ENCODE measurements at places on chromosomes 2 and 18.

DNA sequence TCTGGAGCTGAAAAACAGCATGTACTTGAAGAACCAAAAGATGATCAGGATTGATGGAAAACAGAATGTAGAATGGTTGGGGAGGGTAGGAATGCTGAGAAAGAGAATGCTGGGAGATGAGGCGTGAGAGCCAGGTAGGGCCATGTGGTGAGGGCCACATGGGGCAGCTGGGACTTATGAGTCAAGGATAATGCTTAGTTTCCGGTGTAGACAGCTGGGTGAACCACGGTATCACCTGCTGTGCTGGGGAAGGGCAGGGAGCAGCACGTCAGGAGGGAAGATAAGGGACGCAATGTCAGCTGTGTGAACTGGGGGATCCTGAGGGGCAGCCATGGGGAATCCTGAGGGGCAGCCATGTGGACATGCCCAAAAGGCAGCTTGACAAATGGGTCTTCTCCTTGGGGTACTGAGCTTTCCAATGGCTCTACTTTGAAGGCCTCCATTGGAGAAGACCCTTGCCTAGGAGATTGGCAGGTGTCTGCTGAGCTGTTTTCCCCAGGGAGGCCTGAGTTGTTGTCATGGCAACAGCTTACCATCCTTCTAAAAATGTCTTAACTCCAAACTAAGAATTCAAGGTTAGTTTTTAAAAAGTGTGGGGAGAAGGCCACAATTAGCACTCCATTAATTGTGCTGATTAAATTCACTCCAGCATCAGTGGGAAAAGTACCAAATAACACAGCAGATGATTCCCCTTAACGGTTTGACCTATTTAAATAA is 51.1 kb downstream of the MTHFD2 start:
- no peak for DNase-seq

DNA sequence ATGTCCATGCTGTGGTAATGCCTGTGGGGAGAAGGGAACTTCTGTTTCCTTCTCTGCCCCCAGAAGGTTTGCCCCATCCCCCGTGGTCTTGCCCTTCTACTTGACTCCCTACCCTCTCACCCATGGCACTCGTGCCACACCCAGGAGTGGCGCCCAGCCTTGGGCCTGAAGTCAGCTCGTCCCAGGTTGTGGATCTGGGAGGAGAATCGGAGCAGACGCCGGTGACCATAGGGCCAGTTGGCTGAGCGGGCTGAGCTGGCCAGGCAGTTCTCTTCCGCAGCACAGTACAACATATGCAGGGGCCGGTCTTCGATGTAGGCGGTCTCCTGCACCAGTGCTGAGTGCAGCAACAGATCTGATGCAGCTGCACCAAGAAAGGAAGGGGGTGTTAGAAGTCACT is 4.7 kb downstream of the HTRA2 start:
- no peak for DNase-seq

DNA sequence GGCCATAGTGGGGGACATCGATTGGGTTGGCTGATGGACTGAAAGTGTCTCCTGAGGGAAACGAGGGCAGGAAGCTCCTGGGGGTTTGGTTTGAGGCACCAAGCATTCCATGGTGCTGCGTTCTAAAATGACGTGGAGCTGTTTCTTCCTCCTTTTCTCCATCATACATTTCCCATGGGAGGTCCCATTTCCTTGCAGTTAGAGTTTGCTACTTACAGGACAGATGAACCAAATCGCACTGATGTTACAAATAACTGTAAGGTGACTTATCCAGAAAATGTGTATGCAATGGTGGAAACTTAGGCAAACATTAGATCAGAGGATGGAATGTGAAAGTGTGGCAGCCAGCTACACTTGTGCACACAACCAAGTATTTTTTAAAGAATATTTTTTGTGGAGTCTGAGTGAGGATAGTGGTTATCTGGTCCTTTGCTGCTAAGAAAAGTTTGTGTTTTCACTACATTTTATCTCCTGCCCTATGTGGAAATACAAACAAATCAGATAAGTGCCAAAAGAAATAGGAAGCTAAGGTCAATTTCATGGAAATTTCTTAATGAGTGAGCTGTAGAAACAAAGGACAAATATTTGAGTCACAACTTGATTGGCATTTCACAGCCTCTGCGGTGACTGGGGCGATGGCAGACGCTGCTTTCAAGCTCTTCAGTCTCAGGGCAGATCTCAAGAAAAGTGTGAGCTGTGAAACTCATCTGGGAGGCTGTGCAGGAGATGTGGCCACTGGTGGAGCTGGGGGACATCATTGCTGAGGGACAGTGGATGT is 256.2 kb downstream of the TSN start:
- no peak for DNase-seq

GRCh38 chr2:72144632-72145288 is 2.9 kb downstream of the CYP26B1 start:
- no peak for DNase-seq
